ENCODE measurements at places on chromosomes 5 and 9.

GRCh38 chr5:175709276-175709781, 51.5 kb downstream of the HRH2 start:
- DNase-seq, result no peak

DNA sequence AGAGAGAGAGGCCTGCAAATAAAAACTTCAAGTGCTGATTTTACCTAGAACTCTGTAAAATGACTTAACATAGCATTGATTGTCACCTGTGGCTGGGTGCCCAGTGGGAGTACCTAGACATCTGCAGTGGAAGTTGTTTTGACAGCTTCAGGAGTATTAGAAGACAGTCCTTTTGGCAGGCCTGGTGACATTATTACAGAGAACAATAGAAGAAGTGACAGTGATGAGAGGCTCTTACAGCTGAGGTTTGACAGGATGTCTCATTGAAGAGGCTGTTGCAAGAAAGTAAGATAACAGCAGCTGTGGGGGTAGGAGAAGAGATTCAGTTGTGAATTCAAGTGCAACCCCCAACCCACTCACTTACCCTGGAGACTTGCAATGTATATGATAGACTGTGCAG, 27.9 kb upstream of the MUSK start:
- no peak for DNase-seq

GRCh38 chr5:10902145-10902544, 141.1 kb upstream of the DAP start:
- DNase-seq, result peak; percentile 1

DNA sequence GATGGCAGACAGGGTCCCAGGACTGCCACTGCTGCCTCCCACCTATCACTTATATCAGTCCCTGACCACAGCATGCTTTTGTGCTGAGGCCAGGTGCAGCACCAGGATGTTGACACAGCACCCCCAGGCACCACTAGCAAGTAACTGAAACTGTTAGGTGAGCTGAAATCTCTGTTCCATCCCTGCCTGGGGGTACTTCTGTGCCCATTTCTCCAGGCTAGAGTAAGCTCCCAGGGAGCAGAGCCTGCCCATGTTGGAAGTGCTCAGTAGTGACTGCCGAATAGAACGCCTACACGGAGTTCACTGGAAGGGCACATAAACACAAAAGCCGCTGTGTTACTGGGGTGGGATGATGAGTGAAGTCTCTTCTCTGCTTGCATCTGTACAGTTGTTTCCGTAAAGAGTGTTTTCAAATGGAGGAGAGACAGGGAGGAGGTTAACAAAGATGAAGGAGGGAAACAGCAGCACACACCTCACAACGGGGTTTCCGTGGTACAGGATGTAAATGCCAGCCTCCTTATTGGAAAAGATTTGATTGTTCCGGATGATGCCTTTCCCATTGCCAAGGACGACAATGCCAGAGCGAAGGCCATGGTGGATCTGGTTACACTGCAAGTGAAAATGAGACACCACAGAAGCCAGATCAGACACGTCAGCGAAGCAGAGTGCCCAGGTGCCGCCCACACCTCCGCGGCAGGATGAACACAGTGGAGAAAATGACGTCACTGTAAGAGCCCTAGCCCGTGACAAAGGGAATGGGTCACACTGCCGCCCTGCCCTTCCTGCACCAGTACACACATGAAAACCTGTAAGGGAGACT, 43.1 kb downstream of the POLR1E start:
- DNase-seq, result no peak

DNA sequence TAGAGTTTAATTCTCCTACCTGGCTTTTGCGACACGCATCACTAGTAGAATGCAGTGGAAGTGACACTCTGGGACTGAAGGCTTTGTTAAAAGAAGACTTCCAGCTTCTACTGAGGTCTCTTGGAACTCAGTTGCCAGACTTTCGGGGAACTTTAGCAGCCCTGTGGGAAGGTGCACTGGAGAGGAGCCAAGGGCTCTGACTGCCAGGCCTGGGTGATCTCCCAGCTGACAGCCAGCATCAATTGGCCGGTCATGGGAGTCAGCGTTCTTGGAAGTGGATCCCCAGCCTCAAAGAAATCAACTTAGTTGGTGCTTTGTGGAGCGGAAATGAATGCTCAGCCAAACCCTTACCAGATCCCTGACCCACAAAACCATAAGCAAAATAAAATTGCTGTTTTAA, 87.1 kb downstream of the OSTF1 start:
- no peak for DNase-seq

- peak; percentile 31 for DNase-seq
Observed at GRCh38 chr5:81300921-81301270, 491 bp upstream of the ZCCHC9 start.
